Effector CD4-positive, alpha-beta T cell (primary cell): ENCODE measurements at places on chromosomes 2 and 18.

GRCh38 chr2:45432406-45432805 is 178.7 kb downstream of the SRBD1 start:
- DNase-seq = no peak

GRCh38 chr18:35875566-35875965 is 96.9 kb upstream of the RMP24 start:
- no peak for DNase-seq

GRCh38 chr2:77271262-77271661 is 250.9 kb downstream of the LRRTM4 start:
- no peak for DNase-seq

GRCh38 chr2:181516992-181517391 is 59.8 kb downstream of the ITGA4 start:
- no peak for DNase-seq

DNA sequence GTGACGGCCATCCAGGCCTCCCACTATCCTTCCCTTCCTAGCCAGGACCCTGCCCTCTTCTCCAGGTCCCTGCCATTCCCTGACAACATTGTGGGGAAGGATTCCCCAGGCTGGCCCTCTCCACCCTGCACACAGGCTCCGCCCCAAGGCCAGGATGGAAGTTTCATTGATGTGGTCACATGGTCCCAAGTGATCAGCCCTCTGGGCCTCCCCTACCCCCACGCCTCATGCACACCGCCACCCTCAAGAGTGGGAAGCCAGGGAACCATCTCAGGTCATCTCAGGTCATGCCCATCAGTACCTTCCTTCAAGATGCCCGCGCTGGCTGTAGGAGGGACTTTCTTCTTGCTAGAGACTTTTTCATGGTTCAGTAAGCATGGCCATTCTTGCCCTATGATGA is 514.8 kb upstream of the RAB6C start:
- DNase-seq = no peak

DNA sequence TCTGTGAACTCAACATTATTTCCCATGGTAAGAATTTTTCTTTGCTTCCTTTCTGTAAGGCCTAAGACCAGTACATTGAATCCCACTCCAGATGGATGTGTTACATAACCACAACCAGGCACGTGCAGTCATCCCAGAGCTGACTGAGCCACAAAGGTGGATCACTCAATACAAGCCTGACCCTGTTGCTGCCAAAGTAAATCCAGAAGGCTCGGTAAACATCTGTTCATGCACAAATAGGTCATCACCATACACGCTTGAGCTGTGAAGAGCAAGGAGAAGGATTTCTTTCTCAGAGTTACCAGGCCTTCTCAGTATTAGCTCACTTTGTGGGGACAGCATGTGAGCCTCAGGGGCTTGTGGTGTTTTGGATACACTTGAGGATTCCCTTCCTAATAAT is 791.4 kb upstream of the FANCL start:
- no peak for DNase-seq

GRCh38 chr2:81242501-81242900 is 937.9 kb upstream of the LRRTM1 start:
- DNase-seq = no peak

DNA sequence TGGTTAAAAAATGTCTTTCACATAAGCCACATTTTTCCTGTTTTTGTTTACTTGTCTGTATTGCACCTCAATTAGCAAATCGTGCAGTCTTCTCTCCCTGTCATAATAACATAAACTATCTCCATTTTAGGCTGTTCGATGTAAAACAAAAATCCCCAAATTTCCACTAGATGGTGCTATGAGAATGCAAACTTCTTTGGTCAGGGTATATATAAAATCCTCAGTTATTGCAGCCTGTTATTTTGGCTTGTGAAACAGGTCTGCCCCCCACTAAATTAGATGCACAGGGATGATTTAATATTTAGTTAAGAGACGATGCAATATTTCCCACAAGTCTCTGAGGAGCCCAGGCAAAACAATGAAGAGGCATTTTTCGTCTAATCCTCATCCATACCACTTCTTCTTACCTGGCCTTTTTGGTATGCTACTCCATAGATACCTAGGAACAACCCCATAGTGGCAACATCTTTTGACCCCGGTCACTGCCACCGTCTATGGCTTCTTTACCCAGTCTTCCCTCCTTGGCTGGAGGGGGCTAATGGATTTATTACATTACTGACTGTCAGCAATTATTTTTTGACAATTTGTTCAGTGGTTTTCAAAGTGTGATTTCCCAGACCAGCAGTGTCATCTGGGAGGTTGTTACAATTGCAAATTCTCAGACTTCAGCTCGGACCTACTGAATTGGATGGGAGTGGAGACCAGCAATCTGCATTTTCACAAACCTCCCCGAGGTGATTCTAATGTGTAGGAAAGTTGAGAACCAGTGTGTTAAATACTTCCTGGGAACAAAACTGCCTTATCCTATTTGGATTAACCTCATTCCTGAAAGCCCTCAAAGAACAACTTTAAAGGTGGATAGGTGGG is 117.4 kb upstream of the CWC22 start:
- DNase-seq = no peak

DNA sequence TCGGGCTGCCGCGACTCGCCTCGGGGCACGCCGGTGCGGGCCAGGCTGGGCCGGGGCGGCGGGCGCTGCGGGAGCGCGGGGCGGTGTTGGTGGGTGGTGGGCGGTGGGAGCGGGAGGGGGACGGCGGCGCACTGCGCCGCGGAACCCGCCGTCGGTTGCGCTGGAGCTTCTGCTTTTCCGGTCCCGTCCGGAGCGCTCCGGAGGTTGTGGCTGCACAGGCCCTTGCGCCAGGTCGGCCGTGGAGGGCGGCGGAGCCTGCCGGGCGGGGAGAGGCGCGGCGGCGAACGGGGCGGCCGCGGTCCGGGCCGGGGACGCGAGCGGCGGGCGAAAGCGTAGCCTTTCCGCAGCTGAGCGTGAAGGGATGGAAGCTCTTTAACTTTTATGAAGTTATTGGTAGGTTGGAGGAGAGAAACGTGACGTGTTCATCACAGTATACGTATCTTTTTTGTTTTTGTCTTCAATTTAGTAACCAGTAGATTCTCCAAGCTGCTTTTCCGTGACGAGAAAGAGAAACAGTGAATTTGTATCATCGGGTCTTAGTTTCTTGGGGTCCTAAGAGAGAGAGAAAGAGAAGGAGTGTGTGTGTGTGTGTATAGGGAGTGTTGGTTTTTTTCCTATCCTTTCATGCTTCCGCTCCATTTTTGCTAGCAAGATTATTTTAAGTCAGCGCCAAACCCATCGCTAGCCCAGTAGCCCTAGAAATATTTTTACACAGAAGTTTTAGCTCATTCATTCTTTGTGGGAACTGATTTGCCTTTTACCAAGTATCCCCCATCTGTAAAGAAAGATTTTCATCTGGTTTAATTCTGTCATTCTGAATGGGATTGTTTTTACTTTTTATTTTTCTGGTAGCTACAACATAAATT is 535 bp downstream of the ATG4B start:
- DNase-seq = no peak

GRCh38 chr2:56292951-56293350 is 109.2 kb downstream of the CCDC85A start:
- no peak for DNase-seq

- DNase-seq = no peak
These were observed 505.5 kb upstream of the ZEB2 start for GRCh38 chr2:145025382-145025781.

GRCh38 chr18:25737710-25738311 is 352.6 kb downstream of the SS18 start:
- no peak for DNase-seq

DNA sequence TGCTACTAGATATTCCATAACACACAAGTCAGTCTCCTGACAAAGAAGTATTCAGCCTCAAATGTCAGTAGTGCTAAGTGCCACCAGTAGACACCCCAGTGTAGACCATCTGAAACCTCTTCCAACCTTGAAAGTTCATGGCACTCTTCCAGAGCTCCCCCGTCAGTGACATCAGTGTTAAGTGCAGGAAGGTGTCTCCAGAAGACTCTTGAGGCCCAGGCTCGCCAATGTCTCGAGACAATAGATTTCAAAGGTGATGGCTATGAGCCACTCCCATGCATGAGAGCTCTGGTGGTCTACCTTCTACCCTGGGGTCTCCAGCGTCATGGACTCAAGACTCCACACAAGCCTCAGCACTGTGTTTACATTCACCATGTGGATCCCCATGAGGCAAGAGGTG is 183.8 kb downstream of the SMAD2 start:
- DNase-seq = no peak

DNA sequence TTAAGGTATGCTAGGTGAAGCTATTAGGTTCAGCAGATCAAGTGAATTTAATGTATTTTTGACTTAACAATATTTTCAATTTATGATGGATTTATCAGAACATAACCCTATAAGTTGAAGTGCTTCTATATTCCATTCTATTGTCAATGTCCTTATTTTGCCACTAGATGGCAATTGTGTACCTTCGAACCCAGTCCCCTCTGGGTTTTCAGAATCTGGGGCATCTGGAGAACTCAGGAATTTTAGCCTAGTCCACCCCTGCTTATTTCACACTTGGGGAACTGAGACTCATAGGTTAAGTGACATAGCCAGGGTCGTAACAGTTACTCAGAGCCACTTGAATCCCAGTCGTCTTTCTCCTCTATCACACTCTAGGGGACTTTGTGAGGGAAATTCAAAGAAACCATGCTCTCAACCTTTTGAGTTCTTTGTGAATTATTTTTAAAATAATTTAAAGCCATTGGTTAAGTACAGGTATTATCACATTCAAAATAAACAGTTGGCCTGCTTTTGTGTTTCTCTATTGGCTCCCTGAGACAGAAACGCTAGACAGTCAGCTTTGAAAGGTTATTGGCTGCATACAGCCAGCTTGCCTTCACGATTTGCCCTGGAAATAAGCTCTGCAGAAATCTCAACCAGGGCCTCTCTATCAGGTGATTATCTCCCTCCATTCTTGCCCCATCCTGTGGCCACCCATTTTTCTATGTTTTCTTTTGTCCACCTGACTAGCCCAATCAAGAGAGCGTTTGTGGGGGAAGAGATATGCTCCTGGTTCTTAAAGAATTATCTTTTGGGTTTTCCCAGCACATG is 145.0 kb downstream of the TTC27 start:
- no peak for DNase-seq

- no peak for DNase-seq
These were observed 90.1 kb downstream of the CHN1 start for GRCh38 chr2:174914853-174915760.

DNA sequence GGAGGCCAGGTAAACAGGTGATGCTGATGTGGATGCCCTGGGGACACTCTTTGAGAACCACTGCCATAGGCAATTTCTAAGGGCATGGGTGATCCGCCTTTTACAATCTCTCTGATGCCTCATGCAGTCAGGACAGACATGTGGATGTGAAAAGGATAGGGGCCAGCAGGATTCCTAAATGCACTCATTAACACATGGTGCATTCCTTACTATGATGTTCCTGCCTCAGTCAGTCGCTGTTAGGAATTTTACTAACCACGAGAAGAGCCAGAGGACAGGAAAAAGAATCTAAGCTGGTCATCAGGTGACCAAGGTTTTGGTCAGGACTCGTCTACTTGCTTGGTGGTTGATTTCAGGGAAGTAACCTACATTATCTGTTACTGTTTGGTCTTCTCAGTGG is 191.0 kb downstream of the ARL4C start:
- no peak for DNase-seq

- no peak for DNase-seq
These were observed 7.3 kb upstream of the ASIC4 start for GRCh38 chr2:219506802-219507526.

GRCh38 chr2:16396986-16397385 is 268.6 kb downstream of the CYRIA start:
- DNase-seq = no peak

DNA sequence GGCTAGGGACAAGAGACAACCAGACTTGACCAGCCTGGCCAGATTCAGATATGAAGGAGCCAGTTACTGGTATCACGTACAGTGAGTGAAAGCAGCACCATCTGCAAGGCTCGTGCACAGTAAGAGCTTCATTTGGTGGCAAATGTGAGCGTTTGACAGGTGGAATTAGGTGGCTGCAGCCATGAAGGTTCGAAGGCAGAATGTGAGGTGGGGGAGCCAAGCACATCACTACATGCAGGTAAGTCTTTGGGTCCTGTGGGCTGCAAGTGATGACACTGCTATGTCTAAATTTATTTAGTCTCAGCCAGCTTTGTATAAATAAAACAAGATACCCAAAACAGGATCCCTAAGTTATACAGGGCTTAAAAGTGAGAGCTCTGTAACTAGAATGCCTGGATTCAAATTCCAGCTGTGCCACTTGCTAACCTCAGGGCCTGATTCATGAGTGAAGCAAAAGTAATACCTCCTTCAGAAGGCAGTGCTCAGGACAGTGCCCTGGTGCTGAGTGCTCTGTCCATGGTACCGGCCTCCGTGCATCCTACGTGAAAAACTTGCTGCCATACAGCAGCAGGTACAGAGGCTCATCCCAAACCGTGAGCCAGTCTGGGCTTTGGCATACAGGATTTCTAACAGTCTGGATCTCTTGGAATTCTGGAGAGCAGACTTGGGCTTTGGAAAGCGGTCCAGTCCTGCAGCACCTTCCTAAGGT is 18.6 kb downstream of the DDX18 start:
- DNase-seq = no peak

GRCh38 chr2:226446406-226447001 is 353.1 kb downstream of the IRS1 start:
- no peak for DNase-seq

DNA sequence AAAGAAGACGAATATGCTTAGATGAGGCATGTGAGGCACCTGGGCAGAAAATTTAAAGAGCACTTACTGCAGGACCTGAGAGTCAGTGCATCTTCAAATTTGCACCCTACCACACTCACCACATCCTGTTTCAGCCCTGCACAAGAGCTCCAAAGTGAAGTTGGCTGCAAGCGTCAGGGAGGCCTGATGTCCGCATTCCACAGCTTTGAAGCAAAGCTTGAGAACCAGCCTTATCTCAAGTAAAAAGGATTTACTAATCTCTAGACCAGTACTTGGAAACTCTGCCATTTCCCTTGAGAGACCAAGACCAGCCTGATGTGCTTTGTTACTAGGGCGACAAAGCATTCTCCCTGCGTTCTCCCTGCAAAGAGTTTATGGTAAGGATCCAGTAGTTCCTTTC is 3.4 kb upstream of the ASNSD1 start:
- DNase-seq = no peak

DNA sequence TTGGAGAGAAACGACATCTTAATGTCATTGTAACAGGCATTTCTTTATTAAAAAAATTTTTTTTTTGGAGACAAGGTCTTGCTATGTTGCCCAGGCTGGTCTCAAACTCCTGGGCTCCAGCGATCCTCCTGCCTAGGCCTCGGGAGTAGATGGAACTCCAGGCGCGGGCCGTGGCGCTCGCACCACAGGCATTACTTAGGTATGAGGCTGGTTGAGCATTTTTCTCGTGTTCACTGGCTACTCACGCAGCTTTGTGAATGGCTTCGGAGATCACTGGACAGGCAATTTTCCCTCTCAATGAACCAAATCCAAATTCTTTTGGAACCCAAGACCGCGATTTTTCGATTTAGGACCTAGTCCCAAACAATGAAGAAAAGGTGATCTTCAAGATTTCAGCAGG is 795 bp upstream of the TCF7L1 start:
- no peak for DNase-seq

- no peak for DNase-seq
These were observed 14.7 kb upstream of the TTC32 start for GRCh38 chr2:19916385-19916950.

- no peak for DNase-seq
These were observed 30.6 kb upstream of the RPRM start for GRCh38 chr2:153509133-153509532.

- no peak for DNase-seq
These were observed 215.3 kb upstream of the FSHR start for GRCh38 chr2:49369650-49370049.

GRCh38 chr2:11456251-11456650 is 9.7 kb downstream of the E2F6 start:
- DNase-seq = no peak

- no peak for DNase-seq
These were observed 51.9 kb downstream of the TET3 start for GRCh38 chr2:74036450-74037195.
